Activated CD8-positive, alpha-beta memory T cell treated with anti-CD3 and anti-CD28 coated beads, Interleukin-2, amount 50 U/mL, for 48 hours (primary cell): ENCODE measurements at places on chromosomes 12 and 14.
A peak's percentile ranks its signal among the peaks of the same experiment; 100 is the strongest.

- no peak for DNase-seq
Observed at GRCh38 chr14:105830171-105830570, 303.8 kb downstream of the TMEM121 start.

DNA sequence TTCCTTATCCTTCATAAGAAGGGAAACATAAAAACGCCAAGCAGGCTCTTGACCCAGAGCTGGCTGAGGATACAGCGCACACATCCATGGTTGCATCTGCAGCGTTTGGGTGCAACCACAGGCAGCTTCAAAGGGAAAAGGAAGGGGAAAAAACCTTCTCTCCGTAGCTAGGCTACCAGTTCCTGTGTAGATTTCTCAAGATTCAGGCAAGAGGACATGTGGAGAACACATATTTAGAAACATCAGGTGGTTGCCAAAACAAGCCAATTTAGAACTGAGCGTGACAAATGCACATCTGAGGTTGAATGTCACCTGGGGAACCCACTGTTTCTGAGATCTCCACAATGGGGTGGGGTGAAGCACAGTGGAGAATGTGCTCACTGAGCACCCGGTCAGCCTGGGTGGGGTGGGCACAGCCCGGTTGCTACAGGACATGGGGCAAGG, 78.3 kb upstream of the BDKRB2 start:
- no peak for DNase-seq

GRCh38 chr14:49114161-49114893, 471.9 kb downstream of the RPS29 start:
- no peak for DNase-seq

DNA sequence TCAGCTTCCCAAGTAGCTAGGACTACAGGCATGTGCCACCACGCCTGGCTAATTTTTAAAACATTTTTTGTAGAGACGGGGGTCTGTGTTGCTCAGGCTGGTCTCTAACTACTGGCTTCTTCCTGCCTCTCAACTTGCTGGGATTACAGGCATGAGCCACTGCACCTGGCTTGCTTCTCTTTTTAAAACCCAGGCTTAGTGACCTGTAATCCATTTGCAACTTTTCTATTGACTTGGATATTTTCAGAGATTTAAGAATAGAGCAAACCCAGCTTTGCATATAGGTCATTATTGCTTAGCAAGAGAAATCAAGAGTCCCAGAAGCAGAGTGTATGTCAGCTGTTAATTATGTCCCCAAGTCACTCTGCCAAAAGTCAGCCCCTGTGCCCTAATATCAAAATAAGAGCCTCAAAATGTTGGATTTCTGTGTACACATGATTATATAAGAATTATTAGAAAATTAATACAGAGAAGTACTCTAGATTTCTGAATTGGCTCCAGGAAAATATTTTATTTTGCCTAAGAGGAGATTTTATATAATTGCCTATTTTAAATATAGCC, 24.9 kb downstream of the TCP11L2 start:
- no peak for DNase-seq

DNA sequence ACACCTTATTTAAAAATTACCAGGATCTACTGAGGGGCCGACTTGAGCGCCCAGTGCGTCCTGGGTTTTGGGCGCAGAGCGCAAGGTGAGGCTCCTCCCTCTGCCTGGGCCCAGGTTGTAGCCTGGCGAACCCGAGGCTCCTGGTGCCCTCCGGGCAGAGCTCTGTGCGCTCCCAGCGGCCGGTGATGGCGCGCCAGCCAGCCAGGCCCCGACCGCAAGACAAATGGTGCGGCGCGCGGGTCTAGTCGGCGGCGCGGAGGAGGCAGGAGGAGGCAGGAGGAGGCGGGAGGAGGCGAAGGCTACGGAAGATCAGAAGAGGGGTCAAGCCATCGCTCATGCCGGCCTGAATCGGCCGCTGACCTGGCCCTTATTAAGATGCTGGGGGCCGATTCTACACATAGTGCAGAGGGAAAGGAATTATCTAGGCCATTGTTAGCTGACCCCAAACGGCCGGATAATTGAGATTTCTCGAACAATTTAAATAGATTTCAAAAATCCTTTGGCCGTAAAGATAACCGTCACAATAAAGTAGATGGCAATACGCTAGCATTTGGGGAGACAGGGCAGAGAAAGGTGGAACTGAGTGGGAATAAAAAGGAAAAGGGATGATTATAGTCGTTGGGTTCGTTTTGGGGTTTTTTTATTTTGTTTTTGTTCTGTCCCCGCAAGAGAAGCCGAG, 2.8 kb downstream of the TBX5 start:
- DNase-seq = no peak

DNA sequence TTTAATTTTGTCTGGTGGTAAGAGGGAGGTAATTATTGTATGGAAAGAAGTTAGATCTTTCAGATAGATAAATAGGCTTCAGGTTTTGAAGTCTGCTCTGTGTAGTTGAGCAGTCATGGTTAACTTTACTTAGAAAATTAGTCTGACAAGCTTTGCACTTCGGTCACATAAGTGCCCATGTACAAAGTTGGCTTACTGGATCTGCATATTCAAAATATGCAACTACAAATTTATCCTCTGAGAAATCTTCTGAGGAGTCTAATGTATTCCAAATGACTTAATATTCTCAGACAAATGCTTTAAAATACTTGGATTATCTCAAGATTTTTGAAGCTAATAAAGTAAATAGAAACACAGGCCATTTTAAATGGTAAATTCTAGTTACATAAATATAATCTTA, 61.2 kb downstream of the ETNK1 start:
- no peak for DNase-seq

DNA sequence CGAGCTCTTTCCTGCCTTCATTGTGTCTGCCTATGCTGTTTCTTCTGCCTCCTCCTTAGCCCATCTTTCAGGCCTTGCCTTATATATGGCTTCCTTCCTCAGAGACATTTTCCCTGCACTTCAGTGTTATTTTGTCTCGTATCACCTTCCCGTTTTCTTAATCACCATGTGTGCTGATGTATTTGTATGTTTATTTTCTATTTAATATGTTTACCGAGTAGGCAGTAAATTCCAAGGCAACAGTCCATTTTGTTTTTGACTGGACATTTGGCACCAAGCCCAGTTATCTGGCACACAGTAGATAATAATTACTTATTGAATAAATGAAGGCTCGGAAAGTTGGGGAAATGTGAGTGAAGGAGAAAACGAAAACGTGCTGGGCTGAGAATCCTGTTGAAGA, 4.6 kb upstream of the POU6F1 start:
- DNase-seq = no peak

GRCh38 chr14:20836668-20837338, 34.2 kb upstream of the RNASE1 start:
- DNase-seq = no peak

GRCh38 chr12:89411846-89412245, 59.5 kb upstream of the DUSP6 start:
- no peak for DNase-seq

- DNase-seq = no peak
Observed at GRCh38 chr12:121090586-121091514, 41.8 kb upstream of the P2RX7 start.

GRCh38 chr14:62126879-62127478, 364.8 kb downstream of the SNAPC1 start:
- no peak for DNase-seq

- no peak for DNase-seq
Observed at GRCh38 chr14:64945431-64946178, 3.1 kb upstream of the GPX2 start.

DNA sequence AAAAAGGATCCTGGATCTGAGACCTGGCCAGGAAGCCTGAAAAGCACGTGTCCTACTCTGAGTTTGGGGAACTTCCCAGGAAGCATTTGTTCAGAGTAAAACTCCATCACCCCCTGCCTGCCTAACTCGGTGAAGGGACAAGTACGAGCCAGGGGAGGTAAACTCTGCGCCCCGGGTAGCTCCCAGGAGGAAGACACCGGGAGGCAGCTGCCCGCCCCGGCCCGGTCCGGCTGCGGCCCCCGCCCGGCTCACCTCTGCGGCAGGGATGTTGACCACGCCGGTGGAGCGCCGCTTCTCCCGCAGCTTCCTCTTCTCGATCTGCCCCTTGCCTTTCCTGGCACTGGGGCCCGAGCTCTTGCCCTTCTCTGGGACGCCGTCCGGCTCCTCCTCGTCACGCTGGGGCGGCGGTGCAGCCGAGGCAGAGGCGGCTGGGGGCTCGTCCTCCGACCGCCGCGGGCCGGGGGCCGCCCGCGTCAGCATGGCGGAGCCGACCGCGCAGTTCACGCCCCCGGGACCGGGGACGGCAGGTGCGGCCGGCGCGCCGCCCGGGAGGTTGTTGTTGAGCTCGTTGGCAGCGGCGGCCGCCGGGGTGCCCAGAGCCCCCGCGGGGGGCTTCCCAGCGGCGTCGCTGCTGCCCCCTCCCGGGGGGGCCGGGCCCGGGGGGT, 1.2 kb downstream of the PAWR start:
- DNase-seq = peak; percentile 58

- no peak for DNase-seq
Observed at GRCh38 chr12:84596266-84596665, 316.3 kb downstream of the SLC6A15 start.

- DNase-seq = no peak
Observed at GRCh38 chr14:85576848-85577542, 47.1 kb downstream of the FLRT2 start.

DNA sequence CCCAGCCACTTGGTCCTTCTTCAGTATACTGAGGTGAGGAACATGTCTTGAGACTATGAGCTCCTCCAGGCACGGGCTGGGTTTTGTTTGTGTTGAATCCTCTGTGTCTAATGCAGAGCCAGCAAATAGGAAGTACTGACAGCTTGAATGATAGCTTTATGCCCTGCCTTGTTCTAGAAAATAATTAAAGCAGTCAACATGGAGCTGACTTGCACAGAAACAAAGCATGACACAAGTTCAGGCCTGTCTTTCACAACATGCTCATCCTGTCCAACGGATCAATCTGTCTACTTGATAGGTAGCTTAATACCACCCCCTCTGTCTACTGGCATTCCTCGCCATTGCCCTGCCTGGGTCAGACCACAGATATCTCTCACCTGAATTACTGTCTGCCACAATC, 140.9 kb downstream of the ESRRB start:
- DNase-seq = no peak

DNA sequence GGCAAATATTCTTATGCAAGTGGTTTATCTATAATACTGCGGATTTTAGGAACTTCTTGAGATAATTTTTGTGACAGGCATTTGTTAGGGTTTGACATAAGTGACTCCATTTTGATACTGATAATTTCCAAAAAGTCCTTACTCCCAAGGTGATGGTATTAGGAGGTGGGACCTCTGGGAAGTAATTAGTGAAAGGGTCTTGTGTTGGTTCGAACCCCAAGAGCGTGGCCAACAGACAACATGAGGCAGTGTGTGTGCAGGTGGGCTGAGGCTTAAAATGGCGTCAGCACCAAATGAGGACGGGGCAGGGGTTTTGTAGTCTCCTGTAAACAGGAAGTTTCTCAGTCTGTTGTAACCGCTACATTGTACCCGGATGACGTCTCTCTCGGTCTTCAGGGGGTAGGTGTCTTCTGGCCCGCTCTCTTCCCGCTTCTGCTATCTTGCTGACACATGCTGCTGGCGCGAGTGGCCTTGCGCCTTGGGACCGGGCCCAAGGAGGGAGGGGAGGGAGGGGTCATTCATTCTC, 1.7 kb upstream of the C12orf43 start:
- no peak for DNase-seq

GRCh38 chr14:79179985-79180384, 1009.8 kb downstream of the NRXN3 start:
- DNase-seq = no peak

- DNase-seq = no peak
Observed at GRCh38 chr14:91893007-91893406, 25.7 kb upstream of the TC2N start.

DNA sequence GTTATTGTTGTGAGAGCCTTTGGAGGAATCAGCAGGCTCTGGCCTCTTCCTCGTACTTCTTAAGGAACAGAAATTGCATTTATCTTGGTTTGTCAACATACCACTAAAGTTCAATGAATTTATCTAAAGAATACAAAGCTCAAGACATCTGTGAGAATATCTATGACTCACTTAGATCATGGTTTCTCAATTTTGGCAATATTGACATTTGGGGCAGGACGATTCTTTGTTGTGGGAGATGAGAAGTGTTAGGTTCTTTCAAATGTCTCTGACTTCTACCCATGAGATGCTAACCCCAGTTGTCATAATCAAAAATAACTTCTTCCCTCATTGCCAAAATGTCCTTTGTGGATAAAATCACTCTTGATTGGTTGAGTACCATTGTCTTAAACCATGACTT, 1190.3 kb downstream of the GALC start:
- no peak for DNase-seq

GRCh38 chr12:14310866-14311265, 54.6 kb upstream of the ATF7IP start:
- DNase-seq = no peak

DNA sequence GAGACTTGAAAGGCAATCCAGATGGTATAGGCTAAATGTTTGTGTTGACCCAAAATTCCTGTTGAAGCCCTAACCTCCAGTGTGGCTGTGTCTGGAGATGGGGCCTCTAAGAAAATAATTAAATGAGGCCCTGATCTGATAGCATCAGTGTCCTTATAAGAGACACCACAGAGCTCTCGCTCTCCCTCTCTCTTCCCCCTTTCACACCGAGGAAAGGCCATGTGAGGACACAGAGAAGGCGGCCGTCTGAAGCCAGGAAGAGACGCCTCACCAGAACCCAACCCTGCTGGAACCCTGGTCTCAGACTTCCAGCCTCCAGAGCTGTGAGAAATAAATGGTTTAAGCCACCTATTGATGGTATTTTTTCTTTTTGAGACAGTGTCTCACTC, 87.5 kb downstream of the SCARB1 start:
- DNase-seq = no peak

DNA sequence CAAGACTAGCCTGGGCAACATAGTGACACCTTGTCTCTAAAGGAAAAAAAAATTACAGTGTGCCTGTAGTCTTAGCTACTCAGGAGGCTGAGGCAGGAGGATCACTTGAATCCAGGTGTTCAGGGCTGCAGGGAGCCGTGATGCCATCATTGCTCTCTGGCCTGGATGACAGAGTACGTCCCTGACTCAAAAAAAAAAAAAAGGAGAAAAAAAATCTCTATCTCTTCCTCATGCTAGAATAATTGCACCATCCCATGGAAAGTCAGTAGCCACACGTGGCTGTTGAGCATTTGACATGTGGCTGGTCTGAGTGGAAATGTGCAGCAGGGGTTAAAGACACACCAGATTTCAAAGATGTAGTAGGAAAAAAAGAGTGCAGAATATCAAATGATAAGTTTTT, 3.8 kb downstream of the RILPL1 start:
- DNase-seq = no peak

- DNase-seq = no peak
Observed at GRCh38 chr14:52266179-52266578, 1.3 kb upstream of the PTGDR start.

GRCh38 chr12:118607831-118608230, 231.5 kb downstream of the SUDS3 start:
- no peak for DNase-seq

GRCh38 chr14:64680013-64680713, 24.1 kb upstream of the PLEKHG3 start:
- no peak for DNase-seq

DNA sequence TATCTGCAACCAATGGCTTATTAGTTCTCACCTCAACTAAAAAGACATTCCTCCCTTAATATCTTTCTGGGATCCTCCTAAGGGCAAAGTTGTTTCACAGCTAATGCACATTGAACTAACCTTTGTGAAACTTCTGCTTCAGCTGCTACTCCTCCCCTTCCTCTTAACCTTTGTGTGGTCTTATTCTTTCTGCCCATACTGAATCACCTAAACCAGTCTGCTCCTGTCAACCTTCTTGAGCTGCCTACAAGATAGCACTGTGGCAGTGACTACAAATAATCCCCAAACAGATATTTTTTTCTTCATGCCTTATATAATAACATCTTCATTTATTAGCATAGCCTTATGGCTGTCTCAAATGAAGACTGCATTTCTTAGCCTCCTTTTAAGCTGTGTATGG, 1077.4 kb upstream of the ATXN7L3B start:
- DNase-seq = no peak

- DNase-seq = peak; percentile 73
Observed at GRCh38 chr12:76029982-76030340, 1.6 kb downstream of the PHLDA1 start.
